NAMALWA (cell line): ENCODE measurements at places on chromosomes 2 and 18.

DNA sequence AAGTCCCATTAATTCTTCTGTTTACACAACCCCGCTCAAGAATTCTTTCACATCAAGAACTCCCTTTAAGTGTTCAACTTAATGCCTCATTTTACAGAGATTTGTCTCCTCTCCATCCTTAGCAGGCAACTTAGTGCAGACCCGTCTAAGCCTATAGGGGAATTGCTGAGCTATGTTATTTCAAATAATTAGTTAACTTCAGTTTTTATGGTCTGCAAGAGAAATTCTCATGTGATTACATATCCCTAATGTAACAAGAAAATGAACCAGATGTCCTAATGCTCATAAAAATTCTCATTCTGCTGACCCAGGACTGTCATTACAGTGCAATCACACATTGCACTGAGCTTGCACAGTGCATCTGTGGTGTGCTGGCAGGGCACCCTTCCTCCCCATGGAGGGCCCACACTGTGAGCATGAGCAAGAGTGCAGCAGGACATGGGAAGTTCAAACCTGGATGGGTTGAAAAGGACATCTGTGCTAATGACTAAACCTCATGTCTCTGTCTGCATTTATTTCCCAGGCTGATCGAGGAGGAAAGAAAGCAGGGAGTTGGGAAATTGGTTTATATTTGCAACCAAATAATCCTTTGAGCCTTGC, 97.1 kb downstream of the COL5A2 start:
- no peak for DNase-seq

DNA sequence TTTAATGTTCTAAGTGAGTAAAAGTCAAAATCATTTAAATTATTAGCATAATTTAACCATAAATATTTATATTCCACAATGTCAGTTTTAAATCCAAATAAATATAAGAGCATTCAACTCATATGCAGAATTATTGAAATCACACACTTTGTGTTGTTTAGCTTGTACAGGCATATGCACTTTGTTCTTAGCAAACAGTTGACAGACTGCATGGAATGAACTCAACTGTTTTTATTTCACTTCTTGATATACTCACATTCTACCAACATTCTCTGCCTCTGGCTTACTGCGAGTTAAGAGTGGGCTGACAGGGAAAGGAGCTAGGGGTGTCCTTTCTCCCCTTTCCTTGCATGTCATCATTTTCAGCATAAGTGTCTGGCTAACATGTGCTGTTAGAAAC, 7.6 kb upstream of the PIEZO2 start:
- no peak for DNase-seq

DNA sequence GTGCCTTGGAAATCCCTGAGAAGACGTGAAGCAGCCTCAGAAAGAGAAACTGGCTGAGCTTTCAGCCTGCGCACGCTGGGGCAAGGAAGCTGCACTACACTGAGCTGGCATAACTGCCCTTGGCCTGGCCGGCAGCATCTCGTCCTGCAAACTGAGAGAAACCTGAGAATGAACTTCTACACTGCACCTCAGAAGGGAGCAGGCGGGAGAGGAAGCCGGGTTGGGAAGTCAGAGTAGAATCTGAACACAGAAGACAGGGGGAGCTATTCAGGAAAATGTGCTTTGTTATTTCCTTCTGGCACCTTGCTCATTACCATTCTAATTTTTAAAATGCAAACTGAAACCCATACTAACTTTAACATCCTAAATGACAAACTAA, 70.9 kb downstream of the ZEB2 start:
- DNase-seq: no peak

GRCh38 chr2:217820091-217820819, 182.5 kb downstream of the TNS1 start:
- DNase-seq: no peak

- DNase-seq: peak; percentile 8
These were observed 59.8 kb downstream of the SNTG2 start for GRCh38 chr2:1010415-1010930.

GRCh38 chr2:56666777-56667176, 483.0 kb downstream of the CCDC85A start:
- no peak for DNase-seq

DNA sequence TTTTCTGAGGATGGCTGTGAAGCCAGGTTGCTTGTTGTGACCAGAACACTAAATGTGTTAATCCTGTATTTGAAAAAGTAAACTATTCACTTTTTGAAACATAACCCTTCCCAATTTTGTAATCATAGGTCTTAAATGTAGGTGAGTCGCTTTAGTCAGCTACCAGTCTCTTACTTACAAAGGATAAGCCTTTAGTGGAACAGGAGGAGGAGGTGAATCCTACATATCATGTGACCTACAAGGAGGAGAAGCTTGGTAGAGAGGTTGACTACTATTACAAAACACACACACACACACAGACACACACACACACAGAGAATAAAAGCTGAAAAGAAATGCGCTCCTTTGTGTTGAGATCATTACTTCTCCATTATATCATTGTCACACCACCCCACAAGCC, 59.9 kb upstream of the SPAG16 start:
- DNase-seq: no peak

DNA sequence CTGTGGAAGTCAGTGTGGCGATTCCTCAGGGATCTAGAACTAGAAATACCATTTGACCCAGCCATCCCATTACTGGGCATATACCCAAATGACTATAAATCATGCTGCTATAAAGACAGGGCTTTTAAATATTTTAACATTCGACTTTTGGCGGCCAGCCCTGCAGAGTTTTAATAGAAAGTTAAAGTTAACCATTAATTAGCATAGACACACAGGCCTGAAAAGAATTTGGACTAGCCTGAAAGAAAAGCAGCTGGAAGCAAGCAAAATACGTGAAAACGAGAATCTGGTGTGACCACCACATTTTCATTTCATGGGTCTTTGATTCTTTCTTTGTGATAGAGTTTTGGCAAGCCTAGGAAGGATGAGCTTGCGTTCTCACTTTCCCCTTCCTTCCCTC, 184.0 kb downstream of the SCG2 start:
- no peak for DNase-seq

GRCh38 chr2:191244350-191244749, 854 bp upstream of the MYO1B start:
- DNase-seq: no peak

- DNase-seq: no peak
These were observed 264.7 kb downstream of the CCDC85A start for GRCh38 chr2:56448403-56449001.

GRCh38 chr2:1631292-1632001, 112.9 kb downstream of the PXDN start:
- DNase-seq: no peak

- no peak for DNase-seq
These were observed 204.8 kb upstream of the SYT4 start for GRCh38 chr18:43482136-43482535.

DNA sequence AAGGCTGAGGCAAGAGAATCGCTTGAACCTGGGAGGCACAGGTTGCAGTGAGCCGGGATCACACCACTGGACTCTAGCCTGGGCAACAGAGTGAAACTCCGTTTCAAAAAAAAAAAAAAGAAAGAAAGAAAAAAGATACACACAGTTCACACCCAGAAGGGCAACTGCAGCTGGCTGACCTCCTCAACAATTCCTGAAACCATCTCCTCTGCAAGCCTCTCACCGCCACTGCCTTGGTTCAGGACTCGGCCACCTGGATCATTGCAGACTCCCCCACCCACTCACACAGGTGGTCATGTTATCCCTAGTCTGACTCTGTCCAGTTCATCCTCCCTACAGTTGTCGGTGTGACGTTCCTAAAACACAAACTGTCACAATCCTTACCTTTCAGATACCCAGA, 2.2 kb downstream of the CYS1 start:
- DNase-seq: no peak

GRCh38 chr2:666441-666840, 10.8 kb downstream of the TMEM18 start:
- no peak for DNase-seq

- DNase-seq: no peak
These were observed 39.7 kb downstream of the CDH19 start for GRCh38 chr18:66564236-66564635.

- no peak for DNase-seq
These were observed 320.7 kb upstream of the HNRNPA3 start for GRCh38 chr2:176891857-176892256.

DNA sequence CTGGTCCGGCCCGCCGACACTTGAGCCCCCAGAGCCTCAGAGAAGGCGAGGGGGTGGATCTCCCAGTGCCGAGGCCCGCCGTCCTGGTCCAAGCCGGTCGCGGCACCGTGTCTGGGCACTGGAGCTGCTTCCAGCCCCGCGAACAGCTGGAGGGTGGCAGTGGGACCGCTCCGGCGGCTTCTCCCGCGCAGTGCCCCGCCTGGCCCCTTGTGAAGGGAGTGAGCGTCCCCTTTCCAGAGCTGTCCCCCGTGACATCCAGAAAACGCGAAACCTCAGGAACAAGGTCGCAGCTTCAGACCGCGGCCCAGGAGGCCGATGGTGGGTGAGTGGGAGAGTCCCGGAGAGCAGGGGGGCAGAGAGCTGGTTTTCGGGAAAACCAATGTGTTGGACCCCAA, 579 bp upstream of the EMX1 start:
- DNase-seq: no peak

DNA sequence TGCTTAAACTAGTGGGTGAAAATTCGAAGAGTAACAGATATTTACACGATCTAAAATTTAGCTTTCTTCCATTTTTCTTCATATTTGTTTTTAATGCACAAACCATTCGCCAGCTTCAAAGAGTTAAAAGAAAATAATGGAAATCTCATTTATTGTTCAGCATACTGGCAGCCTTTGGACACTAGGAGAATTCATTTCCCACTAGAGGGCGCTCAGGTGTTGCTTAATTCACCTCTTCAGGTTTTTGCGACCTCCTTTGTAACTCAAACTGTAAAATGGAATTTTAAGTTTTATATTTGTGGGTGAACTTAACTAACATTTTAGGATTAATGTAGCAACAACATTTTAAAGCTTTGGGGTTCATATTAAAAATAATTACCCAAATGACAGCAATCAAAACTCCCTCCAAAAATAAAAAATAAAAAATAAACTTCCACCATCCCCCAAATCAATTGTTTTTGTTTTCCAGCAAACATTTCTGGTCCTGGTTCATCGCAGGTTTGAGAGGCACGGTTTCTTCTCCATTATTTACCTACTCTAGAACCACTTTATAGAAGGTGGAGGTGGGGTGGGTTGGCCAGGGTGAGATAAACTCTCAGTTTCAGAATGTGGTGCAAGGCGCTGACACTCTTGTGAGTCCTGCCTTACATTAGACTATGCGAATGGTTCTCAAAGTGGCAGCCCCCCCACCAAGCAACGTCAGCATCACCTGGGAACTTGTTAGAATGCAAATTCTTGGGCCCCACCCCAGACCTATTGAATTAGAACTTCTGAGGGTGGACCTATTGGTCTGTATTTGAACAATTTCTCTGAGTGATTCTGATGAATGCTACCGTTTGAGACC, 24.7 kb upstream of the PNPT1 start:
- peak; percentile 85 for DNase-seq

GRCh38 chr2:61792355-61792890, 61.4 kb downstream of the FAM161A start:
- no peak for DNase-seq

- DNase-seq: no peak
These were observed 46.6 kb downstream of the GBX2 start for GRCh38 chr2:236121546-236121945.

DNA sequence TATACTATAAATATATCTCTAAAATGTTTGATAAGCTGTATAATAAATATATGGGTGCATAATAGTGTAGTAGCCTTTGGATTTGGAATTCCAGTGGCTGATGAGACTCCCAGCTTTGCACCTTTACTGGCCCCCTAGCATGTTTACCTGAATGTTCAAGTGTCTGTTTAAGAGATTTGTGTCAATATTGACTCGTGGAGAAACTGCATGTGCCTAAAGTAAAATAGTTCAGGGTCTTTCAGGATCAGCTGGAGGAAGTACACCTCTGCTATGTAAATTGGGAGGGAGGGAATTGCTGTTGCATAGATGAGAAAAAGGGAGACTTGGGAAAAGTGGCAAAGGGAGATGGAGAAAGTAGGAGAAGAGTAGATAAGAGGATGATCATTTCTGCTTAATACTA, 23.9 kb downstream of the ME2 start:
- no peak for DNase-seq

- no peak for DNase-seq
These were observed 96.9 kb upstream of the FSHR start for GRCh38 chr2:49251251-49251650.

DNA sequence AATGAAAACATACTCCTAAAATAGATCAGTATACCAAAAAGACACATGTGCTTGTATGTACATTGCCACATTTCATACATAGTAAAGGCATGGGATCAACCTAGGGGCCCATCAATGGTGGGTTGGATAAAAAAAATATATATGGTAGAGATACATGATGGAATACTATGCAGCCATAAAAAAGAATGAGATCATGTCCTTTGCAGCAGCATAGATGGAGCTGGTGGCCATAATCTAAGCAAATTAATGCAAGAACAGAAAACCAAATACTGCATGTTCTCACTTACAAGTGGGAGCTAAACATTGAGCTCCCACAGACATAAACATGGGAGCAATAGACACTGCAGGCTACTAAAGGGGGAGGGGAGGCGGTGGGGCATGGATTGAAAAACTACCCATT, 18.6 kb upstream of the NCOA1 start:
- DNase-seq: no peak

GRCh38 chr2:81545626-81546025, 1241.1 kb upstream of the LRRTM1 start:
- no peak for DNase-seq

GRCh38 chr2:121955426-121955825, 200.0 kb downstream of the TSN start:
- DNase-seq: no peak

GRCh38 chr18:22846088-22846683, 86.9 kb upstream of the RBBP8 start:
- DNase-seq: peak; percentile 40

DNA sequence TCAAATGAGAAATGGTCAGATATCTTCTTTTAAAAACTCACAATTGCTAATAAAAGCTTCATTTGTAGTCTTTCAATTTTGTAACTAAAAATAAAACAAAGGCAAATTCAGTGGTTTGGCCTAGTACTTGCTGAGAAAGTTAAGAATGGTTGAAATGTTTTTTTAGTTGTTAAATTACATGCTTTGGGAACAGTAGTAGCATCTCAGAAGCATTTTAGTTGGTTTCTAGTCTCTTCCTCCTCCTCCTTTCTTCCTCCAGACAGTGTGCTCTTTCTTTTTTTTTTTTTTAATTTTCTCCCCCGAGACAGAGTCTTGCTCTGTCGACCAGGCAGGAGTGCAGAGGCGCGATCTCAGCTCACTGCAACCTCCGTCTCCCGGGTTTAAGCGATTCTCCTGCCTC, 9.8 kb downstream of the TRAK2 start:
- DNase-seq: no peak

DNA sequence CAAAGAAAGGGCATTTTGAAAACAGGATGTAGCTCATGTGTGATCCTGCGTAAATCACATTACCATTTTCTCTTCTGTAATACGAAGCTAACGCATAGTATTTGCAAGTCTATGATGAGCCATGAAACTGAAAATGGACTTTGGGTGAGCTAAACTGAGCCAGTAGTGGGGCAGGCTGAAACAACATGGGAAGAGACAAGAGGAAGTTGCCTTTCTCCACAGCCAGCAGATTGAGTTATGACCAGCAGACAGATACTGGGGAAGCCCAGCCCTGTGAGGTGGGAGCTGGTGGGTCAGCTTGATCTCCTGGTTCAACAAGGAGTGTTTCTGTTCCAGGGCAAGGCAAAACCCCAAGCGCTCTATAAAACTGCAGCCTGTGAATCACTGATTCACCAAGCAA, 11.8 kb downstream of the CYRIA start:
- no peak for DNase-seq
